Thymus (tissue), 14 donors: ENCODE measurements at places on chromosomes 6 and 20. TPM values are rescaled to one million over a fixed set of nuclear protein-coding genes. Genes with fewer than 3 reads are reported as not detected.

Gene MARCKS
- 94.5 TPM for total RNA-seq

Gene C4B
- total RNA-seq: 47.4 TPM

Gene RIPPLY2
- total RNA-seq: 0.28 TPM

Gene DZANK1
- total RNA-seq: 1.0 TPM

Gene SLC44A4
- 0.42 TPM for total RNA-seq

Gene FOXF2
- not detected for total RNA-seq

Gene AK9
- total RNA-seq: 14.4 TPM

GRCh38 chr20:20289331-20289730 lies 78.6 kb upstream of the INSM1 start:
- no peaks in the 10 kb centered on the region for H3K4me1 ChIP-seq
- H3K27ac ChIP-seq: no peak overlapping the region
- no peaks in the 10 kb centered on the region for H3K36me3 ChIP-seq
- H3K4me3 ChIP-seq: no peak overlapping the region
- H3K27me3 ChIP-seq: no peaks in the 10 kb centered on the region
- DNase-seq: no peak

DNA sequence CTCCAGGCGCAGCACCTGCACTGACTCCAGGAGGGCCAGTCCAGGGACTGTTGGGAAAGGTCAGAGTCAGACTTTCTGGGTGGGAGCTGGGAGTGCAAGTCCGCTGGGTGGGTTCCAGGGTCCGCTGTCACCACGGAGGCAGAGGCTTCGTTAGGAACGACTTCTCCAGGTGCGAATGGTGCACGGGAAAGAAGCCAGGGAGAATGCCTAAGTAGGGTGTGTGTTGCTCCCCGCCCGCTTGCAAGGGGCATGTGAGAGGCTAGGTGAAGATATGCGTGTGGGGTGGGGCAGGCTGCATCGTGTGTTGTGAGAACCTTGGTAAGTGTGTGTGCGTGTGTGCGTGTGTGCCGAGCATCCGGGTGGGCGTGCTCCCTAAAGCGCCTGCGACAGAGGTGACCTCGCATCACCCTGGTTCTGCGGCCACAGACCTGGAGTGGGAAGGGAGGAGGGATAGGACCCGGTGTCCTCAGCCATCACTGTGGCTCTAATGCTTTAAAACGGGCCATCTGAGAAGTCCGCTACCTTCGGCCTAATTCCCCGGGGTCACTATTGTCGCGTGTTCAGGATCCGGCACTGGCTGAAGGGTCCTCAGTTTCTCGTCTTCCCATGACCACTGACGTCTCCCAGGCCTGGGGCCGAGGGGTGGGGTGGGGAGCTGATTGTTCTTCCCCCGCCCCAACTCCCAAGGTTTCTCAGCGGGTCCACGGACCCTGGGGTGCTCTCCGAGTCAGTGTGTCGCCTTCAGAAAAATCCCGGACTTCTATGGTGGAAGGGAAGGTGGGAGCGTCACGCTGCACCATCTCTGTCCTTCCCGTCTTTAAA lies 6.1 kb downstream of the SLC32A1 start:
- no peak for DNase-seq
- H3K27ac ChIP-seq: no peak overlapping the region
- peaks cover 38% of the 10 kb centered on the region for H3K4me1 ChIP-seq

DNA sequence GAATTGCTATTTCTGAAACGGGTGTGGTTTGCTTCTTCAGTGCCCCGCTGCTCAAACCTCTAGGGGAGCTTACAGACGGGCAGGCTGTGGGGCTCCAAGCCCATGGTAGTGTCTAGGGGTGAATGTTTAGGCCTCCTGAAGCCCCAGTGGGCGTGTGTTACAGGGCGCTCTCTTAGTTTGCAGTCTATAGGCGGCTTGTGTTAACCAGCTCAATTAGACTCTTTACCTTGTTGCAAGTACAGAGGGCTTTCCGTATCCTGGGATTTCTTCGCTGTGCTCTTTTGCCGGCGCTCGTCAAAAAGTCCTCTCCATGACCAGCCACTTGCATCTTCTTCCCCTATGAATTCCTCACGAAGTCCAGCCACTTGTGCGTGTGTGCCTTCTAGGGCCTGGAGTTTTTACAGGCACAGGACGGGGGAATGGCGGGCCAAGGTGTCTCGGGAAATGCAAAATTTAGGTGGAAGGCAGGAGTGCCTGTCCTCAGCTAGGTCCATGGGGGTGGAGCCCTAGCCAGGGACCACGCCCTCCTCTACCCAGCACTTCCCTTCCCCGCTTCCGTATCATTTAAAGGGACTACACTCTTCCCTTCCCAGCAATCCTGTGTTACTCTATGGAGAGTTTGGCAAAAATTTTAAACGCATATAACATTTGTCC lies 94.5 kb downstream of the HTR1B start:
- H3K4me3 ChIP-seq: no peak overlapping the region
- DNase-seq: no peak
- H3K27me3 ChIP-seq: no peaks in the 10 kb centered on the region

GRCh38 chr6:71665931-71666330 lies 220.4 kb upstream of the RIMS1 start:
- H3K4me3 ChIP-seq: no peak overlapping the region
- no peak for DNase-seq
- H3K4me1 ChIP-seq: no peaks in the 10 kb centered on the region
- H3K36me3 ChIP-seq: no peaks in the 10 kb centered on the region
- no peak overlapping the region for H3K27ac ChIP-seq

GRCh38 chr20:54335299-54335698 lies 127.4 kb downstream of the PFDN4 start:
- no peaks in the 10 kb centered on the region for H3K27me3 ChIP-seq
- no peak overlapping the region for H3K27ac ChIP-seq
- no peak for DNase-seq
- H3K4me1 ChIP-seq: no peaks in the 10 kb centered on the region
- no peaks in the 10 kb centered on the region for H3K36me3 ChIP-seq

DNA sequence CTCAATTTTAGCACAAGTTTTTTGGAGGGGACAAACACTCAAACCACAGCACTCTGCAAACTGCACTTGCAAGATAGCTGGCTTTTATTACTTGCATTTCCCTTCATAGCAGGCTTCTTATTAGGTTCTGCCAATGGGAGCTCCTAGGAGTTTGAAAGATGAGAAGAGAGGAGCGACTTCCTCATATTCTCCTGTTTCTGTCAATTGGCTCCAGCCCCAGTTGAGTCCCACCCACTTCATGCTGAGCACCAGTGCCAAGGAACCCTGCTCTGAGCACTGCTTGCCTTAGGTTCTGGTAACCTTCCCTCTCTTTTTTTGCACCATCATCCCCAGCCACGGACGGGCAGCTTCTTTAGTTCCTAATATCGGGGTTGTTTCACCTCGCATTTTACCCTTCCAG lies 67.9 kb downstream of the PSMB1 start:
- no peak overlapping the region for H3K27ac ChIP-seq
- no peaks in the 10 kb centered on the region for H3K27me3 ChIP-seq
- no peaks in the 10 kb centered on the region for H3K36me3 ChIP-seq
- H3K4me3 ChIP-seq: no peak overlapping the region
- H3K4me1 ChIP-seq: no peaks in the 10 kb centered on the region

DNA sequence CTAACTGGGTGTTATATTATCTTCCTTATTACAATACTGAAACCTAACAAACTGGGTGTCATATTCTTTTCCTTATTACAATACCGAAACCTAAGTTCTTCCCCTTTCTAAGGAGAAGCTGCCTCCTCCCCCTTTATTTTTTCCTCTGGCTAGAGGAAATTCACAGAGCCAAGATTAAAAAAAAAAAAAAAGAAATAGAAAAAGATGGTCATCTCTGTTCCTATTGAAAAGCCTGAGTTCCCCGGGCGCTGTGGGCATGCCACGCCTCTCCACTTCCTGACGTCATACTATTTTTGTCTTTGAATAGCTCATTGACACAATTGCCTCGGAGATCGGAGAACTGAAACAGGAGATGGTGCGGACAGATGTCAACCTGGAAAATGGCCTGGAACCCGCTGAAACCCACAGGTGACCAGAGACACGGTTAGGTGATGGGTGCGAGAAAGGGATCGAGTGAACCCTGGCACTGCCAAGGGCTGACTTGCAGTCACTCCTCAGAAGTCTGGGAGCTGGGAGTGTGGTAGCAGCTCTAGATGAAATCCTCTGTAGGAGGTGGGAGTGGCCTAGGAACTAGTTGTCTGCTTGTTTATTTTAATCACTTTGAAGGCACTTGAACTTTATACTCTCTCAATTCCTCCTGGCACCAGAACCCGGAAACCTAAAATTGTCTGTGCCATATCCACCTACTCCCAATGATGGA lies 82.2 kb upstream of the NAA20 start:
- no peak overlapping the region for H3K27ac ChIP-seq
- H3K27me3 ChIP-seq: no peaks in the 10 kb centered on the region
- no peak for DNase-seq
- no peaks in the 10 kb centered on the region for H3K36me3 ChIP-seq
- no peaks in the 10 kb centered on the region for H3K4me1 ChIP-seq

DNA sequence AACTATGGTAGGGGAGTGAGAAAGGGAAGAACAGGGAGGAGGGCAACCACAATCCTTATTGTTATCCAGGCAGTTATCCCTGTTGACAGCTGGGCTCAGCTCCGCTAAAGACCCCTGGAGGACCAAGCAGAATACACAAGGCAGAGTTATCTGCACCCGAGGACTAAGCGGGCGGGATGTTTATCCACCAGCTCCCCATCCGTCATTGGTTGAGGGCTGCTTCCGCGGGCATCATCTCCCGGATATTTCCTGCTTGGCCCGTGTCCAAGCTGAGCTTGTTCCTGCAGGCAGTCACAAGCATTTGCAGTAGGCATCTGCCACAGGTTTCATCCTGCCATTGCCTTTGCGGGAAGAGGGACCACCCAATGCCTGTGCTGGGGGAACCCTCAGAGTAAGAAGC lies 102.1 kb downstream of the DLGAP4 start:
- no peaks in the 10 kb centered on the region for H3K36me3 ChIP-seq
- H3K27ac ChIP-seq: no peak overlapping the region
- no peak for DNase-seq
- H3K4me1 ChIP-seq: no peaks in the 10 kb centered on the region
- H3K27me3 ChIP-seq: no peaks in the 10 kb centered on the region

DNA sequence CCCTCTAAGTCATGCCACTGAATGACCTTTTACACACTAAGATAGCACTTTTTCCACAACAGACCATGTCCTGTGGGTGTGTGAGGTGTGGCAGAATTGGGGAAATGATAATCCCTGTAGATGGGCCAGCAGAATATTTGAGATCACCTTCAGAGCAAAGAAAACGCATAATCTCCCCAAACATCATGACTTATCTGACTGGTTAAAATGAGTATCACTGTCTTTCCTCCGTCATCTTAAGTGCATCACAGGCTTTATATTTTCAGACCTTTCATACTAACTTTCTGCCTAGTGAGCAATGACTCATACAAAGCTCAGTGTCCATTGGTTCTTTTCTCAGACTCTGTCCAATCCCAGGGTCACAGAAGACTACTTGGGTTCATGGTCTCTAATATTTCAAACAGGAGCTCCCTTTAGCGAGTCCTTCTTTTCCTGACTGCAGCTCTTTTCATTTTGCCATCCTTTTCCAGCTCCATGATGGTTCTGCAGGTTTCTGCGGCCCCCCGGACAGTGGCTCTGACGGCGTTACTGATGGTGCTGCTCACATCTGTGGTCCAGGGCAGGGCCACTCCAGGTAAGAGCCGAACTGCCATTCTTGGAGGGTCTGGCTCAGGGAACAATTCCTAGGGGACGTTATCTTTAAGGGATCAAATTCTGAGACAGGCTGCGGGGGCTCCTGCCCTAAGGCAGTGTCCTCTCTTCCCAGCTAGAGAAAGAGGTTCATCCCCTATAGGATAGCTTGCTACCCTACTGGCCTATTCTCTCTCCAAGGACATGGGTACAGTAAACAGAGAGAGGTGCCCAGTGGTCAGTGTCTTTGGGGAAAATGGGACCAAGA lies at the start of gene HLA-DPB1:
HLA-DPB1 (plus strand) TSS at position 423 of the 838 bp plus-strand sequence; CDS start at position 475, 52 bp downstream.
- H3K4me1 ChIP-seq: no peaks in the 10 kb centered on the region
- no peaks in the 10 kb centered on the region for H3K27me3 ChIP-seq
- H3K27ac ChIP-seq: peak within 1 kb of the TSS; percentile 79
- peak within 1 kb of the TSS; percentile 42 for H3K4me3 ChIP-seq

DNA sequence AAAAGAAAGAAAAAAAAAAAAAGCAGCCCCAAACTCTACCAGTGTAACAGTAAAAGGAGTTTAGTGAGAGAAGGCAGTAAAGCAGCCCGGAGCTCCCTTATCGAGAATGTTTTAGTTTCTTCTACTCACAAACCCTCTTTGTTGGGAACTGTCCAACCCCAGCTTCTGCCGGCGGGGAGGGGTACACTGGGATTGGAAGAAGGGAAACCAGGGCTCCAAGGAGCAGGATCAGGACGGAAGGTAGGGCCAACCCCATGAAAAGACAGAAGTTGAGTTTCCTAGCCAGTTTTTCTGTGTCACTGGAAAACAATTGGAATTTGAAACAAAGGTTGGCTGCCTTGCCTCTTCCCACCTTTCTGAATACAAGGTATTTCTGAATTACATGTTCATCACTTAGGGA lies 66.0 kb downstream of the KIZ start:
- no peak for DNase-seq
- no peaks in the 10 kb centered on the region for H3K4me1 ChIP-seq
- H3K27me3 ChIP-seq: no peaks in the 10 kb centered on the region
- H3K27ac ChIP-seq: no peak overlapping the region
- no peaks in the 10 kb centered on the region for H3K36me3 ChIP-seq

GRCh38 chr6:166939345-166939744 lies 17.0 kb downstream of the RNASET2 start:
- peaks cover 9% of the 10 kb centered on the region for H3K36me3 ChIP-seq
- no peaks in the 10 kb centered on the region for H3K27me3 ChIP-seq
- H3K4me1 ChIP-seq: peaks cover 3% of the 10 kb centered on the region
- H3K27ac ChIP-seq: no peak overlapping the region

DNA sequence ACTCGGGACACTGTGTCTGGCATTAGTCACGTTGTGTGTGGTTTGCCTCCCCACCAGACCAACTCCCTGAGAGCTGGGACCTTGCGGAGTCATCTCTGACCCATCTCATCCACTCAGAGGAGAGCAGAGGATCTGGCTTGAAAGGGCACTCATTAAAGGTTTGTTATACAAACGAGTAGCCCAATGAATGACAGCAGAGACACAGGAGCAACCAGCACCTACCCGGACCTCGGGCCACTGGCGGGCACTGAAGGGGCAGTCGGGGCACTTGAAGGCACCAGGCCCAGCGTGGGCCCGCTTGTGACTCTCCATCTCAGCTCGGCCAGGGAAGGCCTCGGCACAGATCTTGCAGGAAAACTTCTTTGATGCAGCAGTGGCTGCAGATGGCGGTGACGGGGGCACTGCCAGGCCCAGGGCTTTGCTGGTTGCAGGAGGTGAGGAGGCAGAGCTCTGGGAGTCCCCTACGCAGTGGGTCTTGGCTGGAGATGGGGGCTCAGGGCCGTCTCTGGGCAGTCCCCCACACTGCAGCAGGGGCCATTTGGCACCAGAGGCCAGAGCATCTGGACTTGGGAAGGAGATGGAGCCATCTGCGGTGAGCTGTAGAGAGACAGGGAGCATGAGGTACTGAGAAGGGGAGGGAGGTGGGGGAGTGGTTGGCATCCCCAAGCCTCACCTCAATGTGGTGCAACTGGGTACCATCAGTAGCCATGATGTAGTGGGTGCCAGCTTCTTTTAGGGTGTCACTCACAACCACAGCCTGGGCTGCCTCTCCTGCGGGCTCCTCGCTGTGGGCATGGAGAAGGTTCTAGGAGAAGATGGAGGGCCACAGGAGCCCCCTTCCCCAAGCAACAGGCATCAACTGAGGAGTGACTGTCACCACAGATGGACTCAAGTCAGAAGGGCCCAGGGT lies 17.7 kb downstream of the PCIF1 start:
- no peaks in the 10 kb centered on the region for H3K27me3 ChIP-seq
- no peak overlapping the region for H3K27ac ChIP-seq
- peaks cover 62% of the 10 kb centered on the region for H3K36me3 ChIP-seq
- no peak overlapping the region for H3K4me3 ChIP-seq
